ENCODE measurements at places on chromosomes 2 and 18.

- no peak for DNase-seq
Measured at GRCh38 chr2:114727012-114727411, 284.6 kb downstream of the DPP10 start.

- peak; percentile 77 for DNase-seq
Measured at GRCh38 chr2:201235860-201236811, 24.2 kb upstream of the CASP8 start.

DNA sequence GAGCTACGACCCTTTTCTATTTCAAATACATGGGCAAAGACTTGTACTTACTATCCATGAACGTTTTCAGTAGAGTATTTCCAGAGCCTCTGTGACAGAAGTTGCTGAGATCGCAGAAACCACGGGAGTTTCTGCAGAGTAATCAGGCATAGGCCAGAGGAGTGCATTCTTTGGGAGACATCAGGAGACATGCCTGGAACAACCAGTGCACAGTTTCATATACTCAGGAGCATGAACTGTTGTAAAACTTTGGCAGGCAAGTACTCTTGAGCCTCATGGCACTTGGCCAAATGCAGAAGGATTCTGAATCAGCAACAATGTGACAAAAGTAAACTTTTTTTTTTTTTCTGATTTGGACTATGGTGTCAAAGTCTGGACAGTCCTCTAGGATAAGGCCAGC is 307.1 kb downstream of the GRB14 start:
- peak; percentile 18 for DNase-seq

DNA sequence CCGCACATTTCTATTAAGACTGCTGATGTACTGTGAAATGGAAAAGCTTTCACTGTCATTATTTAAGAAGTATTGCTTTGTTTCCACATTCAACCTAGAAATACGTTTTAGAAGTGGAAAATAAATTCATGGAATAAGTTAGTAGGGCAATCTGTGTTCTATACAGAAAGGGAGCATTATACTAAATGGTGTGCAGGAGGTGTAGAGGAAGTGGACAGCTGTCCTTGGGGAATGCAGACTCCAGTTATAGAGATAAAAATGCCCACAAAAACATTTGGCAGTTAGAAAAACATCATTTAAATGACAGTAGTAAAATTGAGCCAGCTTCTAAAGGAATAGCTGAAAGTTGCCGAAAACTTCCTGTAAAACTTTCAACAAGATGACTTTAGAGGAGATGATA is 46.8 kb downstream of the PIK3C3 start:
- DNase-seq, result no peak

DNA sequence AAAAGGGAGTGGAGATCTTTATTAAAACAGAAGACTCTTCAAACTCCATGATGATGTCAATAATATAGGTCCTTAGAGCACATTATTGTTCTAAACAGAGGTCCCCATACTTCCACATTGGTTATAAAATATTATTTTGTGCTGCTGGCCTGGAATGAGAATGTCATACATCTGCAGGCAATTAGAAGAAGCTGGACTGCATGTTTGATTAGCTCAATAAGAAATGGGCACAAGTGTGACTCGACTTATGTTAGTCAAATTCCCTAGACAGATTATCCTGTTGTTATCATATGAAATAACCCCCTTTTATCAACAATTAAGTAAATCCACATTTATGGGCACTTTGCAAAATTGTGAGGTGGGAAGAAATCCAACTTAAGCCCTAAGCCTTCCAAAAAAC is 8.8 kb downstream of the EFEMP1 start:
- no peak for DNase-seq

GRCh38 chr2:161417438-161418274 is 1.6 kb downstream of the TBR1 start:
- DNase-seq, result no peak

GRCh38 chr2:134202371-134202770 is 51.5 kb upstream of the MGAT5 start:
- DNase-seq, result no peak

DNA sequence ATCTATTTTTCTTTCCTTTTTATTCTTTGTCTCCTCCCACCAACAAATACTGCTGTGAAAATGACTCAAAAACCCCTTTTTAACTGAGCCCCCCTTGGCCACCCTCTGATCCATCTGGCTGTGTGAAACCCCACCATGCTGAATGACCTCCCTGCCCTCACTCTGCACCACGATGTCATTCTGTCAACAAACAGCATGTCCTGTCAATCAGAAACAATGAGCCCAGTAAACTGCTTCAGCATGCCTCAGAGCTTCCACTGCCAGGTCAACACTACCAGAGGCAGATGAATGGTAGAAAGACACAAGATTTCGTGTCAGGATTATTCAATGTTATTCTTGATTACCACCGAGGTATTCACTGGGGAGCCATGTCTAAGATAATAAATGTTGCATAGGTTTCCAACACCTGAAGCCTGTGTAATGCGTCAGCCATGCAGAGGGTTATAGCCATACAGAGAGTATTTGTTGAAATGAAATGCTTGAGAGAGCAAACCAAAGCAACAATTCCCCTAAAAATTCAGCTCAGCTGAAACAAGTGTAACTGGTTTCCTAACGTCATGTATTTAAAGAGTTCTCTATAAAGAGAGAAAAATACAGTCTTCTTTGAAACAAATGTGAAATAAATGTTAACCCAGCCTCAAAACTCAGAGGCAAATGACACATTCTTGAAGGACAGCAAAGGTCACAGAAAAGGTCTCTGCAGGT is 76.7 kb downstream of the LRP2 start:
- no peak for DNase-seq

- DNase-seq, result no peak
Measured at GRCh38 chr2:224392545-224392944, 9.4 kb downstream of the FAM124B start.

- peak; percentile 17 for DNase-seq
Measured at GRCh38 chr2:66532972-66533868, 98.3 kb downstream of the MEIS1 start.

DNA sequence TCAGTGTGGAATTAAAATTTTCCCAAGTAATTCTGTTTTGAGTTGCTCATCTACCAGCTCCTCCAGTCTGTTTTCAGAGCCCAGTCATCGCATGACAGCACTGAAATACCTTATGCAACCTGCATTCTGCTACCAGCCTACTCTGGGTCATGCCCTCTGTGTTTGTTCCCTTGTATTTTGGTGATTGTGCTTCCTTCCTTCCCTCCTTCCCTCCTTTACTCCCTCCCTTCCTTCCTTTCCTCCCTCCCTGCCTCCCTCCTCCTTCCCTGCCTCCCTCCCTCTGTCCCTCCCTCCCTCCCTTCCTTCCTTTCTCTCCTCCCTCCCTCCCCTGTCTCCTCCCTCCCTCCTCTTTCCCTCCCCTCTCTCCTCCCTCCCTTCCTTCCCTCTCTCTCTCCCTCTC is 289.6 kb downstream of the CDH2 start:
- peak; percentile 39 for DNase-seq

GRCh38 chr2:18650221-18650620 is 60.9 kb upstream of the NT5C1B start:
- DNase-seq, result peak; percentile 40

- peak; percentile 86 for DNase-seq
Measured at GRCh38 chr2:37625796-37626571, 45.5 kb downstream of the CDC42EP3 start.

DNA sequence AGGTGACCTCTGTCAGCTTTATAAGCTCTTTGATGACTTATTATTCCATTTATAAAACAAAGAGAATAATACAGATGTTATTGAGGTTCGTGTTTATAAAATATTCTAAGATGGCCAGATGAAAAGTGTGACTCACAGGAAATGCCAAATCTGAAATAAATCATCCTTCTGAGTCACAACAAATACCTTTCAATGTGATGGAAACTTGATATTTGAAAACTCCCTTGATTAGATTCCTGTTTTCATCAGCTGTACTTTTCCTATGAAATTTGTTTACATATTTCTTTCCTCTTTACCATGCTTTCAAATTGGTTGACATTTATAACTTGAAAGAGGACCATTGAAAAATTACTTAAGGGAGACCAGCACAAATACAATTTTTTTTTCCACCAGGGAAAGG is 30.6 kb upstream of the PPP1R1C start:
- DNase-seq, result peak; percentile 76

DNA sequence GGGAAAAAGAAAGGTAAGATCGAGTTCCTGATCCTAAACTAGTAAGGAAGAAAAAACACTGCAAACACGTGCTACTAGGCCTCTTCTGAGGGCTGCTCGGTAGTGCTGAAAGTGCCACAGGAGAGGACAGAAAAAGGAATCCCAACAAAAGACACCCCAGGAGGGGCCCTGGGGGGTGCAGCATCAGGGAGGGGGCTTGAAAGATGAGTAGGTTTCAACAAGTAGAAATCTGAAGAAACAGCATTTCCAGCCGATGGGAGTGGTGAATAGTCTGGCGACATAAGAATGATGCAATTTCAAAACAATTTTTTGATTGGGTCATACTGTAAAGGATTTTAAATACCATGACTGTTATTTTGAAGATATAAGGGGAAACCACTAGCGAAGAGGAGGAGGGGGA is 98.6 kb downstream of the NOL10 start:
- peak; percentile 44 for DNase-seq

DNA sequence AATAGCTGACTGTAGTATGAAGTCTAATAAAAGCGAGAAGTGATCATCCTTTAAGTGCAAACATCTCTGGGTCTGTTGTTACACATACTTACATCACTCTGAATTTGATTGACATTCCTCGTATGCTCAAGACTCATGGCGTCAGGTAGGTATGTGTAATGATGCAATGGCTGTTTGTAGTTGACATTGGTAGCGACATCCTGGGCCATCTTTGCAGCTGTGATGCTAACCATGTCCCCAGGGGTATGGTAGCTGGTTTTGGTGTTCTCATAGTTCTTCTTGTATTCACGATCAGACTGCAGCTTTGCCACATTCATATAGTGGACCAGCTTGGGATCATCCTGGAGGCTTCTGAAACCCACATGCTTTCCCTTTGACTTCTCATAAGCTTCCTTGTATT is 62.0 kb downstream of the NEB start:
- DNase-seq, result no peak

DNA sequence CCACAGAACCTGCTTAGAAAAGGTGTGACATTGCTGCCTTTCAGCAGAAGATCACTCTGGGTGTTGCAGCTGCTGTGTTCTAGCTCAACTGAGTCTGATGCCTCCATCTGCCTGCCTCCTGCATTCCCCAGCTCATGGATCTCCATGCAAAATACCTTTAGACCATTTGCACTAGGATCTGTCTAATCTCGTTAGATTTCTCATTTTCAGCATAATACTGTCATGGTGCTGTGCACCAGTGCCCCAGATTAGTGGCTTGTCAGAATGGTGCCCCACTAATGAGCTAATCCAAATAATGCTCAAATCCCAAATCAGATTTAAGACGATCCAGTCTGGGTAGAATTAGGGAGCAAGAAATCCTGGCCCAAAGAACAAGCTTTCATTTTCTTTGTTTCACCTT is 284.4 kb upstream of the PARD3B start:
- no peak for DNase-seq

DNA sequence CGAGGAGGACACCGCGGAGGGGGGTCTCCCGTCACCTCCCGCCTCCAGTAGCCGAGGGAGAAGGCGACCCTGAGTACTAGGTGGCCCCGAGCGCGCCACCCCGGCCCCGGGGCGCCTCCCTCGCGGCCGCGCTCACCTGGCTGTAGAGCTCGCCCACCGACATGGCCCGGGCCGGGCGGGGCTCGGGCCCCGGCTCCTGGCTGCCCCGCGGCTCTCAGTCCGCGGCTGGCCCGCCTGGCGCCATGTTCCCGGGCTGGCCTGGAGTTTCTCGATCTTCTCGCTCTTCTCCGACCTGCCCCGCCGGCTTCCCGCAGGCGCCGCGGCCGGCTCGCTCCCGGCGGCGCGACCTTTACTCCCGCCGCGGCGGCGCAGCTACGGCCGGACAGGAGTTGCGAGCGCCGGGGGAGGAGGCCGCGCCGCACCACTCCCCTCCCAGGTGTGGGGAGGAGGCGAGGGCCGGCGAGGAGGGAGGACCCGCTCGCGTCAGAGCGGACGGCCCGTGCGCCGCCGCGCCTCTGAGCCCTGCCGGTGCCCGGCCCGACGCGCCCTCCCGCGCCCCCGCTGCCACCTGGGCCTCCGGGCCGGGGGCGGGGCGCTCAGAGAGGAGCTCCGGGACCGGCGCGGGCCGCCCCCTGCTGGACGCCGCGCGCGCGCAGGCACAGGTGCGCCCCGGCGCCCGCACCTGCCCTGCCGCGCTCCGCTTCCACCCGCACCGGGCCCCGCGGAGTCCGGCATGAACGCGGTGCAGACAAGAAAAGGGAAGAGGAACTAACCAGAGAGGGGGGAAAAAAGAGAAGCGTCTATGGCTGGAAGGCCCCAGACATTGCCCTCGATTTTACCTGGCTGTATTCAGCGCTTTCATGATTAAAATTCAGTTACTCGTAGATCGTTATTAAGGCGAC is at the start of gene MYO5B:
TSS of gene MYO5B (minus strand) at position 517 of the 902 bp plus-strand sequence. CDS start at position 163, 354 bp downstream.
- no peak for DNase-seq

GRCh38 chr2:108106731-108107130 is 120.4 kb downstream of the SLC5A7 start:
- DNase-seq, result no peak

GRCh38 chr18:10006311-10006893 is 92.6 kb downstream of the VAPA start:
- peak; percentile 62 for DNase-seq

GRCh38 chr2:230614913-230615332 is 97.7 kb upstream of the CAB39 start:
- DNase-seq, result no peak

- DNase-seq, result no peak
Measured at GRCh38 chr18:62175521-62175920, 11.3 kb downstream of the PIGN start.

GRCh38 chr2:201362396-201362795 is 5.3 kb upstream of the FLACC1 start:
- no peak for DNase-seq

DNA sequence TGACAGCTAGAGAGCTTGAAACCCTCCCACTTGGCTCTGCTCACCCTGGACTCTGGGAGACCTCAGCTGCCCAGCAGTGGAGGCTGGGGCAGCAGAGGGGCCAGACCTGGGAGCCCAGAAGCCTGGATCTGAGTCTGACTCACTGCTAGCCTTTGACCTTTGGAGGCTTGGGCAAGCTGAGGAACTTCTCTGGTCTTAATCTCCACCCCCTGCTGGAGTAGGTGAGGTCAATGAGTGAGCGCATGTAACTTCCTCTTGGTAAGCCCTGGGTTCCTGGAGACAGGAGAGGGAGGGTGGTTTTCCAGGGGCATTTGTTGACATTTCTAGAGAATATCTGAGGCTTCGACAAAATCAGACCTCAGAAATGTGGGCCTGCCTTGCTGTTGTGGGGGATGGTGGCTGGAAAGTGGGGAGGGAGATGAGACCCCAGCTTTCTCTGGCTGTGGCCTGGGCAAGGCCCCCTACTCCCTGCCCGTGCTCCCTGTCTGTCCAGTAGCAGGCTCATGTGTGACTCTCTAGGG is 73.0 kb upstream of the YWHAQ start:
- peak; percentile 27 for DNase-seq

- no peak for DNase-seq
Measured at GRCh38 chr18:10064267-10064666, 150.5 kb downstream of the VAPA start.
